ENCODE measurements at places on chromosomes 12 and 14. TPM values are rescaled to one million over a fixed set of nuclear protein-coding genes. Genes with fewer than 3 reads are reported as not detected.

ZFHX2 gene
- under 0.01 TPM for total RNA-seq

LMO3 gene
- 1.7 TPM for total RNA-seq

RNF212B gene
- total RNA-seq, result not detected

LRRC10 gene
- total RNA-seq, result not detected

GRCh38 chr12:66541426-66541825 lies 137.4 kb downstream of the GRIP1 start:
- DNase-seq, result no peak

- no peak for DNase-seq
Observed at GRCh38 chr12:120989687-120990086, 11.3 kb downstream of the HNF1A start.

- DNase-seq, result no peak
Observed at GRCh38 chr12:50508414-50508813, 3.6 kb downstream of the DIP2B start.

- no peak for DNase-seq
Observed at GRCh38 chr12:103114296-103115055, 157.0 kb downstream of the ASCL1 start.

DNA sequence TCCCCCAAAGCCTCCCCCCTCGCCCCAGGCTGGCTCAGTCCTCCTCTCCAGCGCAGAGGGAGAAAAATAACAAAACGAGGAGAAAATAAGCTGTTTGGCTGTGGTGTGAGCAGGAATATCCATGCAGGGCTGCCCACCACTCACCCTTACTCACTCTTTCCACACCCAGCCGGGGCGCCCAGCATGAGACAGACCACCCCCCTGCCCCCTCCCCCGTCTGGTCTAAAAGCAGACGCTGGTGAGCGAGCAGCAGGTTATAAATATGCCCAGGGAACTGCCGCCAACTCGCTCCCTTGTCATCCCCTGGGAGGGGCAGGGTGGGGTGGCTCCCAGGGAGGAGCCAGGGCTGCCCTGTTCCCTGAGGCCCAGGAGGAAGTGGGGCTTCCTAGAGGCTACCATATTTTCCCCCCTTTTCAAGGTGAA lies 7.4 kb downstream of the WNT1 start:
- DNase-seq, result no peak

DNA sequence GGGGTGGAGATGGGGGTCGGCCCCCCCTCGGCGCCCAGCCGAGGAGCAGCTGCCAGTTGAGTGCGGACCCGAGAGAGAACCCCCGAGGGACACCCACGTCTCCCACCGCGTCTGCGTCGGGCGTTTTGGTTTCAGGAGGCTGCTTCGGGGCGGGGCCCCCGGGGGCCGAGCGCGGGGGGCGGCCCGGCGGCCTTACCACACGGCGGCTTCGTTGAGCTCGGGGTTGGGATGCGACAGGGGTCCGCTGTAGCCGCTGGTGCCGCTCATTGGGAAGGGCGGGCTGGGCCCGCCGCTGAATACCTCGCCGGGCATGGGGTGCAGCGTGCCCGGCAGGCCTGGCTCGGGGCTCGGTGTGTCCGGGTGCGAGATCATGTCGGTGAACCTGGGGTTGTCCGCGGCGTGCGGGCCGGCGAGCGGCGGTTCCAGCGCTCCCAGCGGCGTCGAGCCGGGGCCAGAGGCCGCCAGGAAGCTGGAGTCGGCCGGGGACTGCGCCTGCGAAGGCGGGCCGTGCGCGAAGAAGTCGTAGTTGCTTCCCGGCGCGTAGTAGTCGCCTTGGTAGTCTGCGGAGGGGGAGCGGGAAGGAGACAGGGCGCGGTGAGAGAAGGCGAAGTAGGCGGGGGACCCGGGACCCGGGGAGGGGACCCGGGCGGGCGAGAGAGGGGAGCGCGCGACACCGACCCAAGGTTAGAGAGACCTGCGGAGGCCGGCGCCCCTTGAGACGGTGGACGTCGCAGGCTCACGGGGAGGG lies 8.5 kb downstream of the LHX5 start:
- no peak for DNase-seq

Measured in IMR-90 (cell line).